CD8-positive, alpha-beta T cell (primary cell): ENCODE measurements at places on chromosomes 7 and 10.

DNA sequence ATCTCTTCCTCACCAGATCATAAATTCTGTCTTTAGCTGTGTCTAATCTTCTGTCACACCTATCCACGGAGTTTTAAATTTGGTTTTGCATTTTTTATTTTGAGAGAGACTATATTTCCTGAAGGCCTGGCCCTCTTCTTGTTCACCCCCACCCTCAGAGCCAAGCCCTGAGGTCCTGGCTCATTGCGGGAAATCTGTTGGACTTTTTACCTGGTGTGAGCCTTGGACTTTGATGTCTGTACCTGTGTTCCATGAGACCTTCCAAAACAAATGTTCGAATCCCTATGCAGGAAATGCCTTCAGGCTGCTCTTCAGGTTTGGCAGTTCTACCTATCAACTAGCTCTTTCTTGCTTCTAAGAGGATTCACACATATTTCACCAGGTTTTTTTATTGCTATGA, 175.2 kb upstream of the GRB10 start:
- no peak for DNase-seq

- DNase-seq, result no peak
Observed at GRCh38 chr7:84123965-84124547, 70.5 kb downstream of the SEMA3A start.

DNA sequence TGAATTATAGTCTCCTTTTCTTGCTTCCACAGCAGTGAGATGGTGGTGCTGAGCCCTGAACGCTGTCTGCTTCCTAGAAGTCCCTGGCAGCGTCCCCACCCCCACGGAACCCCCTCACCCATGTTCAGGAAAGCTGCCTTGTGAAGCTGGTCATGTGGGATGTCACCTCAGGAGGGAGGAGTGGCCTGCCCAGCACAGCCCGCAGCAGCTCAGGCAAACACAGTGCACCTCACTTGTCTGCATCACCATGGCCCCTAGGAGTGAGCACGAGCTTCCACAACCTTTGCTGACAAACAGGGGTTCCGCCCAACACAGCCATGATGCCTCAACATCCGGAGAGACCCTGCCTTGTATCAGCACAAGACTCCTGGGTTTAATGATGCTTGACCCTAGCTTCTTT, 508.9 kb downstream of the RPS24 start:
- DNase-seq, result no peak

DNA sequence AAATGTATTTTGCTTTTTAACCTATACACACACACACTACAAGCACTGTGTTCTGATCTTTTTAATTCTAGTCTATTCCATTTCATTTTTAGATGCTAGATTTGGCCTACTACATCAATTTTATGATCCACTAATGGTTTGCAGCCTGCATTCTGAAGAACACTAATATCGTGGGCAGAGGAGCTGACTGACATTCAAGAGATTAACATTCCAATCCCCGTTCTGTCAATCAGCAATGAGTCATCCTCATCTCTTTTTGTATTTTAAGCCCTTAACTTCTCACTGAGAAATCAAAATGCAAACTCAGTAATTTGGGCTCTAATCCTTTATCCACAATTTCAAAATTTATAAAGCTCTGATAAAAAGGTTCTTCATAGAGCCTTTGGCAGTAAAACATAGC, 47.1 kb upstream of the GAD2 start:
- DNase-seq, result no peak

DNA sequence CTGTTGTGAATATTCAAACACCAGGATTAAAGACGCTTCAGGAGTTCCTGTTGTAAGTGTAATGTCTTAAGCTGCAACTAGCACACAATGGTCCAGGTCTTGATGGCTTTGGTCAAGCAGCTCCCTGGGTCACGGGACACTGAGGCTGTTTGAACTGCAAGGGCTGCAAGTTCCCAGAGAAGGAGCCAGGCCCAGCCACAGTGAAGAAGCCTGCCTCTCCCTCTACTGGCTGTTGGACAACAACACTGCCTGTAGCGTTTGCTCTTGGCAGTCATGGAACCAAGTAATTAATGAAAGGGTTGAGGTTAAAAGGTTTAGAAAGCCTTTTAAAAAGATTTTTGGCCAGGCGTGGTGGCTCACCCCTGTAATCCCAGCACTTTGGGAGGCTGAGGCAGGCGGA, 31.9 kb upstream of the GUSB start:
- no peak for DNase-seq

DNA sequence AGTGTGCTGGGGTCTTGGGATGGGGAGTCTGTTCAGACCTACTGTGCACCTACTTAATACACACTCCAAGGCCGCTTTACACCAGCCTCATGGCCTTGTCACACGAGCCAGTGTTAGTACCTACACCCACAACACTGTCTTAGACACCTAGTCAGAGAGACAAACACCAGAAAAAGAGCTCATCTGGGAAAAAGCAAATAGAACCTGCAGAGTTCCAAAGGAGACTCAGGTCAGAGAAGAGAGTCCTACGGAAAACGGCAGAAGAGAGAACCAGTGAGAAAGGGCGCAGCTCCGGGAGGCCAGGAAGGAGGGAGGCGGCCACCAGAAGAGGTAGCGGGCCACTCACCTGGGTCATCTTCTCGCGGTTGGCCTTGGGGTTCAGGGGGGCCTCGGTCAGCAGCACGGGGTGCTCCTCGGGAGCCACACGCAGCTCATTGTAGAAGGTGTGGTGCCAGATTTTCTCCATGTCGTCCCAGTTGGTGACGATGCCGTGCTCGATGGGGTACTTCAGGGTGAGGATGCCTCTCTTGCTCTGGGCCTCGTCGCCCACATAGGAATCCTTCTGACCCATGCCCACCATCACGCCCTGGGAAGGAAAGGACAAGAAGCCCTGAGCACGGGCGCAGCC, 105.3 kb upstream of the TNRC18 start:
- peak; percentile 7 for DNase-seq
